Fibroblast of skin of left quadriceps (primary cell): ENCODE measurements at places on chromosomes 1 and 21.

- no peak for DNase-seq
Observed at GRCh38 chr1:60692031-60692430, 390.3 kb upstream of the NFIA start.

GRCh38 chr1:10682449-10683309, 113.8 kb downstream of the CASZ1 start:
- DNase-seq = no peak

- no peak for DNase-seq
Observed at GRCh38 chr1:28115267-28115666, 26.9 kb upstream of the EYA3 start.

DNA sequence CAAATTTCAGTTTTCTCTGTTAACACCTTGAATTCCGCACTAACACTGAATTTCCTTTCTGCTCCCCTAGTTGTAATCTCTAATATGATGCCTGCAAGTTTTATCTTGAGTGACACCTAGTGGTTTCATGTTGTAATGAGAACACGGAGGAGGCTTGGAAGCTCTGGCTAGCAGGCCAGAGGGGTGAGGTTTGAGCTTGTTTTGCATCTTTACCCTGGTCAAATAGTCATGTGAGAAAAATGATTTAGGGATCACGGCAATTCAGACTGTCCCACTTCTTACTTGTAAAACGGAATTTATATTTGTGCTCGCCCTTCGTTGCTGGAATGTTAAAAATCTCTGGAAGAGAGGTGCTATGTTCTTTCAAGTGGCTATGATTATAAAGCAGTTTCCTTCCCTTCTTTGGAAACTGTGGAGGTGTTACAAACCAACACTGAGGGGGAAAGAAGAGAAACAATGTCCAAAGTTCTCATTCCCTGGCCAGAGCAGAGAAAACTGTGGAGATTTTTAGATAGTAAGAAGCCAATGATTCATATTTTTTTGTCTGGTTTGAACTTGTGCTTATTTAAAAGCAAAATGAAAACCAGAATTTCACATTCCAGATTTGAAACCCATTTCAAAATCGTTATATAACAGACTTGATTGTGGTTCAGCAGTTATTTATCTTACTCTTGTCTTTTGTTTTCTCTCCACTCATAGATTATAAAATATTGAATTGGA, 5.3 kb upstream of the MROH9 start:
- peak; percentile 48 for DNase-seq

GRCh38 chr1:40633931-40634376, 31.5 kb downstream of the RIMS3 start:
- no peak for DNase-seq
